ENCODE measurements at places on chromosomes 13 and 19.
A peak's percentile ranks its signal among the peaks of the same experiment; 100 is the strongest.

DNA sequence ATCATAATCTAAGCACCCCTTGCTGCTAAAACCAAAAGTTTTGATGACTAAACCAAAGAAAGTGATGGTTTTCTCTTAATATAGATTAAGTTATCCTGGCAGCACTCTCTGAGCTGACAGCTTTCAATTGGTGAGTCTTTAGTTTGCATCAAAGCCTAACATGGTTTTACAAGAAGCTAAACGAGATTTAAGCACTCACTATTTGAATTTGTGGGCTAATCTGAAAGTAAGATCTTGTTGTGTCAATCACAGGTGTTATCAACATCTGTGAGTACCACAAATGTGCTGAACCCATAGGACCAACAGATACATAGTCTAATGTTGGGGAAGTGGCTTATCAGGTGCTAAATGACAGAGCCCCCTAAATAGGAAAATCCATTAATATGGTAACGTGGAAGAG lies 223.9 kb downstream of the LHFPL6 start:
- no peak for DNase-seq

DNA sequence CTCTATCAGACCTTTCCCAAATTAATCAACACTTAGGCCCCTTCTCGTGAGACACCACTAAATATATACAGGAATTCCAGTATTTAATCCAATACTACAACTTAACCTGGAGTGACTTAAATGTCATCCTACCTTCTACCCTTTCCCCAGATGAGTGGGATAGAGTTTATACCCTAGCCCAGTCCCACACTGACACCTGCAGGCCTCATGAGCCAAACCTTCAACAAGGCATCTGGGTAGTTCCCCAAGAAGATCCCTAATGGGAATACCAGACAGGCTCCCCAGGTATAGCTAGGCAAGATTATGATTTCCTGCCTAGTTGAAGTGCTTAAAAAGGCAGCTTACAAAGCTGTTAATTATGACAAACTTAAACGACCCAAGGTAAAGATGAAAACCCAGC lies 15.9 kb downstream of the ZNF83 start:
- DNase-seq = no peak

GRCh38 chr19:50906217-50906616 lies 5.0 kb downstream of the KLK4 start:
- DNase-seq = no peak

- DNase-seq = peak; percentile 97
Measured at GRCh38 chr19:34274827-34275625, 20.7 kb downstream of the GARRE1 start.

- no peak for DNase-seq
Measured at GRCh38 chr13:95570016-95570415, 17.5 kb downstream of the CLDN10 start.

Data from AG04449 (cell line).